ENCODE measurements at places on chromosomes 11 and 22.

- no peak for DNase-seq
These were observed 455.4 kb upstream of the TENM4 start for GRCh38 chr11:79896258-79896657.

DNA sequence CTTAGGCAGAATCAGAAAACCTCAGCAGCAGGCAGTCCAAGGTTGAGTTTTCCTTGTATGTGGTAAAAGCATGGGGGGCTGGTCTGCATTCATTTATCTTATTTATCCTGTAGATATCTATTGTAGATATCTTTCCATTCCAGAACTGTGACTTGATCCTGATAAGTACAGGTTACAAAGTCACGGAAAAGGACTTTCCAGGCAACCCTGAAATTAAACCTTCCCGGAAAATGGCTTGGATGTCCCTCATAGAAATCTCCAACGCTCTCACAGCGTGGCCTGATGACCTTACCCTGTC is 48.8 kb upstream of the MYO18B start:
- DNase-seq: no peak

DNA sequence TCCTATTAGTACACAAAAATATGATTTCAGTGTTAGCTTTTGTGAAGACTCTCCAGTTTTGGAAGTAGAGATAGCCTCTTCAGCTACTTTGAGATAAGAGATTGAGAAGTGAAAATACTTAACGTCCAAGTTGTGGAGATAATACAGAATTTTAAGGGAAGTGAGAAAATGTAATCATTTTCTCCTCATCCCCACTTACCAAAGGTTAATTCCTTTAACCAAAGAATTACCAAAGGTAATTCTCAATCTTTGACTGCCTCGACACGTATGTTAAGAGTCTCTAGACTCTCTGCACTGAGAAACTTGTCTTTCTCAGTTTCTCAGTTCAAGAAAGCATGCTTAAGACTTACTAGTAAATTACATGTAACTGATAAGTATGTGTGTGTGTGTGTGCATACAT is 15.3 kb downstream of the C11orf54 start:
- no peak for DNase-seq

GRCh38 chr22:25764270-25765015 is 22.5 kb downstream of the MYO18B start:
- DNase-seq: no peak

GRCh38 chr11:114209904-114210303 is 86.3 kb upstream of the NNMT start:
- DNase-seq: no peak

- no peak for DNase-seq
These were observed 14.5 kb upstream of the APLNR start for GRCh38 chr11:57251491-57252104.

DNA sequence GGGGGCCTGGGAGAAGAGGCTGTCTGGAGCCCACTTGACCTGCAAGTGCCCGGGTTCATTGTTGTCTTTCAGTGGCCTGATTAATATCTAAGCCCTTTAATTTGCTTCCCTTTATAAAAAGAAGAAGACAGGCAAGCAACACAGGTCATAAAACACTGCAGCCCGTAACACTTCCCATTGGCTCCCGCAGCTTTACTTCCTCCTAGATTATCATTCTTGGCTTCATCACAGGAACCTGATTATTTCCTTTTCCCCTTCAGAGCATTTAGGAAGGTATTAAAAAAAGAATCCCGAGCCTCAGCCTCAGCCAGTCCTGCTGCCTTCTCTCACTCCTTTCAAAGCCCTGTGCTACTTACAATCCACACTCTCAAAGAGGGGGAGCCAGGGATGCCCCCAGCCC is 183.2 kb downstream of the GRIK4 start:
- no peak for DNase-seq

Data from activated CD8-positive, alpha-beta memory T cell treated with anti-CD3 and anti-CD28 coated beads for 4 hours (primary cell).